ENCODE measurements at places on chromosomes 16 and 17. TPM values are rescaled to one million over a fixed set of nuclear protein-coding genes. Genes with fewer than 3 reads are reported as not detected.

SYNGR3 gene
- 8.5 TPM for total RNA-seq

CTRB2 gene
- not detected for total RNA-seq

OR1F1 gene
- total RNA-seq, result 0.52 TPM

HOXB13 gene
- total RNA-seq, result not detected

SLC5A2 gene
- total RNA-seq, result not detected

PRSS21 gene
- 4.6 TPM for total RNA-seq

LLGL1 gene
- total RNA-seq, result 46.1 TPM

SLC6A2 gene
- not detected for total RNA-seq

KRT24 gene
- total RNA-seq, result not detected

- DNase-seq, result no peak
These were observed 80.7 kb downstream of the TIMM22 start for GRCh38 chr17:1077581-1077985.

DNA sequence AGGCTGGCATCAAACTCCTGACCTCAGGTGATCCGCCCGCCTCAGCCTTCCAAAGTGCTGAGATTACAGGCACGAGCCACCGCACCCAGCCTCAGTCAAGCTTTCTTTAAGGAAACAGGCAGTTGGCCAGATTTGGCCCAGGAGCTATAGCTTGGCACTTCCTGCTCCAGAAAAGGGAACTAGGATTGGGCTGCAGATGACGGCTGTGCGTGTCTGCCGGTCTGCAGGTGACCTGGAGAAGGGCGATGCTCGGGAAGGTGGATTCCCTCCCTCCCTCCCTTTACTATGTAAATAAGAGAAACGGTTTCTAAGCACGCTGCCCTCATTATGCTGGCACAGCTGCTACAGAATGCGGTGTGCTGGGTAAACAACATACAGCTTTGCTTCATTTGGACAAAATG, 215.9 kb downstream of the RPTOR start:
- no peak for DNase-seq

DNA sequence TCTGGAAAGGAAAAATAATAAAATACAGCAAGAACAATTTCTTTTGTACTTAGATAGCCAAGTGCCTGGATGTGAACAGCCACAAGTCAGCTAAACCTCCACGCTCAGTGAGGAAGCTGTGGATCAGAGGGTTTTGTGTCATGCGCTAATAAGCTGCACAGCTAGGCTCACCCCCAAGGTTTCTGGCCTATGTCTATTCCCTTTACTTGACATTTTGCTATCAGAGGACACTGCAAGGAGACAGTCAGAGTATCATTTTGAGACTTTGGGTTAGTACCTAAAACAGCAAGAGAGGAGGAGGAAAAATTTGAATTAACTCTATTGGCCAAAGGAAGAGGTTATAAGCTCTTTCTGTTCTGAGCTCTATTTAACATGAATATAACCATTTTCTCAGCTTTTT, 139.3 kb downstream of the KCNJ2 start:
- no peak for DNase-seq

GRCh38 chr16:11613381-11614303, 26.9 kb upstream of the LITAF start:
- DNase-seq, result no peak

GRCh38 chr17:10033449-10033848, 128.4 kb upstream of the RCVRN start:
- DNase-seq, result no peak

- no peak for DNase-seq
These were observed 33.7 kb downstream of the NLK start for GRCh38 chr17:28076144-28076543.

DNA sequence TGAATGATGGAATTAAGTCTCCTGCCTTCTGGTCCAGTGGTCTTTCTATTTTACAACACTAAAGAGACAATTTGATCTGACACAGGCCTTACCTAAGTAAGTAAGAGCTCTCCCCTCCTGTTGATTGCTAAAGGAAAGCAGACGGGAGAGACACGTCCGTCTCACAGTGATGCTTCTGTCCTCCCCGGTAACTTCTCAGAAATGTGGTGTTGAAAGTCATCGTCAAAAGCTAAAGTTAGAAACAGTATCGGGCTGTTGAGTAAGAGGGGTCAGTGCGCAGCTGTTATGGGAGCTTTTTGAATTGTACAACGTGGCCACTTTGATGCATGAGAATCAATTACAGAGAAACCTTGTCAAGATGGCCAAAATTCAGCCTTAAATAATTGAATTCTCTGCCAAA, 1.9 kb upstream of the RBFOX1 start:
- DNase-seq, result no peak

DNA sequence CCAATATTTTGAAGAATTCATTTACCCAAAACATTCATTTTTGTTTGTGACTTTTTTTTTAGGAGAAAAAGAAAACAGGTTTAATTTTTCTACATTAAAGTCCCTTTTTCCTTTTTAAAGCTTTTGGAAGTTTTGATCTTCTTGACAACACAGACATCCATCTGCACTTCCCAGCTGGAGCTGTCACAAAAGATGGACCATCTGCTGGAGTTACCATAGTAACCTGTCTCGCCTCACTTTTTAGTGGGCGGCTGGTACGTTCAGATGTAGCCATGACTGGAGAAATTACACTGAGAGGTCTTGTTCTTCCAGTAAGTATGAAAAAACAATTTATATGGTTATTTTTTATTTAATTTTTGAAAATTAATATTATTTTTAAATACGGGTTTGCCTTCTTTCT, 37.2 kb downstream of the SIAH1 start:
- DNase-seq, result no peak

DNA sequence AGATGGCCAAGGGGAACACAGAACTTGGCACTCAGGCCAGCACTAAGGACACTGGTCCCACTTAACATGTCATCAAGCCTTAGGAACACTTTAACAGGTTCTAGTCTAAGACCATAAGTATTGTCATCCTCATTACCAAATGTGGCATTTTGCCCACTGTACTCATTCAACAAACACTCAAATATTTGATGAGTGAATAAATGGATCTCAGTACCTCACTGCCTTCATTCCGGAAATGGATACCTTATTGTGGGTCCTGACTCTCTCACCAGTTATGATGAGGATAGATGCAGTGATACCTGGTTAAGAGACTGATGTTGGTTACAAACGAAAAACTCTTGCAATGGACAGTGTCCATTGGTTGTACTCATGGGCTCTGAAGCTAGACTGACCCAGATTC, 455.2 kb upstream of the DYNLRB2 start:
- DNase-seq, result no peak

DNA sequence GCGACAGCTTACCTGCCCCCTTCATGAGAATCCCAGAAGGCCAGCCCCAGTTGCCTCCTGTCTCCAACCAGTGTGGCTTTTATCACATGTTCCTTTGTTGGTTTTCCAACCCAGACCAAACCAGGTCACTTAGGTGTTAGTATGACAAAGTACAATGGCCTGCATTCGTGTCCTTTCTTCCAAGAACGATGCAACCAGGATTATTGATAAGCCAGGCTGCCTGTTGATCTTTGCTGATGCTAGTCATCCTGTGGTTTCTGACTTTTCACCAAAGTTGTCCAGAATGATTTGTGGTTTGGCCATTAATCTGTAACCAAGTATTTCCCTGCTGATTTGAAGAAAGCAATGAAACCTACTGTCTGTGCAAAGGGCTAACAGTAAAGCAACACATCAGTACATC, 191.4 kb downstream of the CYLD start:
- peak; percentile 73 for DNase-seq

- DNase-seq, result no peak
These were observed 96.2 kb downstream of the RTN4RL1 start for GRCh38 chr17:1928976-1929375.

DNA sequence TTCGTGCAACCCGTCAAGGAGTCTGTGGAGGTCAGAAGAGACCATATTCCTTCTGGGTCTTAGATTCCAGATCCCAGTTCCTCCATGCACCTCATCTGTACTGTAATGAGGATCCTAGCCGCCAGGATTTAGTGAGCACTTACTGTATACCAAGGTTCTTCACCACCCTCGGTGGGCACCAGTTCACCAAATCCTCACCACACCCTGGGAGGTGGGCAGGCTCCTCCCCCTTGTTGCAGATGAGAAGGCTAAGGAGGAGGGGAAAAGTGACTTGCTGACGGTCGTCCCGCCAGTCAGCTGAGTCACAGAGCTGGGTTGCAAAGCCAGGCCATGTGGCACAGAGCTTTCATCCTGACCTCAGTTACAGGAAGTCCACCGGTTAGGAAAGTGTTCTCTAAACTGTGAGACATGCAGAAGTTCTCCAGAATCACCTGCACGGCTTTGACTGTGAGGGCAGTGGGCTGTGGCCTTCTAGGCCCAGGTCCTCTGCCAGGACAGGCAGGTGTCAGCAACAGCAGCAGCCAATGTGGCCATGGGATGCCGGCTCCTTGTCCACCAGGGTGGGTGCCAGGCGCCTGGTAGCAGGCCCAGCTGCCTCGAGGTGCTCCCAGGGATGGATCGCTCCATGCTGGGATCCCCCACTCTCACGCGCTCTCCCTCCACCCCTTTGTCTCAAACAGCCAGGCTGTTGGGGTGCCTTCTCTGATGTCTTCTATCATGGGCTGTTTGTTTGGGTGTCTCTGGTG, 240.3 kb upstream of the GSE1 start:
- DNase-seq, result peak; percentile 27

DNA sequence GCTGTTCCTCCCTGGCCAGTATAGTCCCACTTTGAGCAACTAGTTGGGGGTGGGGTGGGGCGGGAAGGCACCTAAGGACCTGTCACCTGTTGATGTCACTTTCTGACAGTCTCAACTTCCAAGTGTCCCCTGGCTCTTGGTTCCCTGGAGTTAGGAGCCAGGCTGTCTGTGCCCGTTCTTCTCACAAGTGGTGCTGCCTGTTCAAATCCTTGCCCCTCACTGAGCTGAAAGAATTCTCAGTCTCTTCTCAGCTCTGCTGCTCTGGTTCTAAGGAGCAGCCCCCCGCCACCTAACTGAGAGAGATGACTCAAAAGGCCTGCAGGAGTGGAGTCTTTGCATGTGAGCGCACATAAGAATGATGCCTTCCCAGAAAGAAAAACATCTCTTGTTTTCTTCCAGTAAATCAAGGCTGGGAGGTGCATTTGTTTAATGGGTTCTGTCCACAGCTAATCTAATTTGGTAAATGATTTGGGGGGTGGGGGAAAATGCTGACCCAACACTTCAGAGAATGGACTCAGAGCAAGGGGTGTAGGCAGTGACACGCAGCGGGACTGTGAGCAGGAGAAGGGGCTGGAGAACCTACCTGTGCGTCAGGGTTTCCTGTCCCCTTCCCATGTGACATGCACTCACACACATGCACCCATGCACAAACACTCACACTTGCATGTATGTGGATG, 78.2 kb upstream of the NLRP1 start:
- no peak for DNase-seq

GRCh38 chr17:82976982-82977488, 102.4 kb upstream of the METRNL start:
- DNase-seq, result no peak

- no peak for DNase-seq
These were observed 1.6 kb upstream of the WFIKKN2 start for GRCh38 chr17:50833510-50834428.

GRCh38 chr17:80969674-80970043, 22.0 kb upstream of the CHMP6 start:
- no peak for DNase-seq

- no peak for DNase-seq
These were observed 75.0 kb upstream of the WSB1 start for GRCh38 chr17:27218719-27219488.

GRCh38 chr16:49889725-49890397, 33.9 kb upstream of the ZNF423 start:
- DNase-seq, result no peak

- no peak for DNase-seq
These were observed 1.2 kb downstream of the HS3ST3B1 start for GRCh38 chr17:14302091-14302430.

- DNase-seq, result no peak
These were observed 44.1 kb upstream of the RBFOX3 start for GRCh38 chr17:79654960-79655382.

GRCh38 chr17:65222214-65222738, 85.1 kb downstream of the RGS9 start:
- DNase-seq, result no peak
